Activated B cell treated with CpG ODN at 0.5 μM for 24 hours (primary cell): ENCODE measurements at places on chromosomes 5 and 9.

- DNase-seq, result no peak
Observed at GRCh38 chr9:126354887-126355770, 28.5 kb downstream of the MVB12B start.

- DNase-seq, result no peak
Observed at GRCh38 chr5:54171645-54172384, 138.6 kb downstream of the ARL15 start.

GRCh38 chr9:37311938-37312708, 110.4 kb upstream of the GRHPR start:
- no peak for DNase-seq

GRCh38 chr5:181197326-181197951, 7.6 kb downstream of the TRIM7 start:
- DNase-seq, result no peak

DNA sequence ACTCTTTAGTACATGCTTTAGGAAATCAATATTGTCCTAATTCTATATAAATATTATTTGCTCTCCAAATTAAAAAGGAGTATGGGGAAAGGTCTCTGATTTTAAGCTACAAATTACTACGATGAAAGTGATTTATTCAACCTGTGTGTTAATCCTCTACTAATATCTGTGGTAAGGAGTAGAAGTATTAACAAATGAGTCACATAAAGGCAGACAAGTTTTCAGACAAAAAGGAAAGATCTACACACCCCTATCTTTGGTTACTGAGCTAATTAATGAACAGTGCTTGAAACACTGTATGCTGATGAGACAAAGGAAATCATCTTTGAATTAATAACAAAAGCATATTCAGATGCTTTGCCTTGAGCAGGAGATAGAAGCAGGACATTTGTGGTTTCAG, 15.9 kb downstream of the LOX start:
- DNase-seq, result no peak

DNA sequence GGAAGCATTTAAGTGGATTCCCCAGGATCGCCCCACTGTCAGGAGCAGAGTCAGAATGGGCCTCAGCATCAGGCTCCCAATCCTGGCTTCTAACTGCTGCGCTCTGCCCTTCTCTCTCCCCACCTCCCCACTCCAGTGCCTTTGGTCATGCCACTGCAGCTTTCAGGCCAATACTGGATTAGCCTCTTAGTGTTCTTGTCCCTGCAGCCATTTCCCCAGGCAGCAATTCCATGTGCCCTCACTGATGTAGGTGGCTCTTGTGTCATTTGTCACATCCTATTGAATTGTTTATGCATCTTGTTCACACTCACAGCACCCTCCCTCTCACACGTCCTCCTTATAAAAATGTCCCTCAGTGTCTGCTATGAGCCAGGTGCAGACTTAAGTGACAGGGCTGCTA, 544.2 kb upstream of the DAP start:
- no peak for DNase-seq

DNA sequence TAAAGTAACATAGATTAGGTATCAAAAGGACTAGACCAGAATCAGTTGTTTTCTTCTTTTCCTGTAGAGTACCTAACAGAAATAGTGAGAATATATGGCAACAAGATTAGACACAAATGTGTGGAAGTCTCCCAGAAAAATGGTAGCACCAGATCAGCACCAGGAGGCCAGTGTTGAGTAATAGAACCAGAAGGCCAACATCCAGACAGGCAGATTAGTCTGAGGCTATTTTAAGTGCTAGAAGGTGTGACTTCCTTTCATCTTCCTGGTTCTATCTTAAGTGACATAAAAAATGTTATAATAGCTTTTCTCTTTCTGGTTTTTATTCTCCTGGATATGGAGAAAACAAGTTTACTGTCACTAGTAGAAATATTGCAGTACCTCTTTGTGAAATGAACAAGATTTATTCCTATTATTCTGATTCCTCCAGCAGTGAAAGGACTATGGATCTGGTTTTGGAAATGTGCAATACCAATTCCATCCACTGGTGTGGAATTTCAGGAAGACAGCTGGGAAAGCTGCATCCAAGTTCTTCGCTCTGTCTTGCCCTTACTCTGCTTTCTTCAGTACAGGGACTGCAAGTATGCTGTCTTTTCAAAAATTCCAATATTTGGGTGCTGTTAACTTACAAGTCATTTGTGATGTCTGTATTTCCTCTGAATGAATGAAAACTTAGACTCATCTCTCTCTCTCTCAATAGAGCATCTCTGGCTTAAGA, 39.1 kb downstream of the SHLD3 start:
- DNase-seq, result no peak

DNA sequence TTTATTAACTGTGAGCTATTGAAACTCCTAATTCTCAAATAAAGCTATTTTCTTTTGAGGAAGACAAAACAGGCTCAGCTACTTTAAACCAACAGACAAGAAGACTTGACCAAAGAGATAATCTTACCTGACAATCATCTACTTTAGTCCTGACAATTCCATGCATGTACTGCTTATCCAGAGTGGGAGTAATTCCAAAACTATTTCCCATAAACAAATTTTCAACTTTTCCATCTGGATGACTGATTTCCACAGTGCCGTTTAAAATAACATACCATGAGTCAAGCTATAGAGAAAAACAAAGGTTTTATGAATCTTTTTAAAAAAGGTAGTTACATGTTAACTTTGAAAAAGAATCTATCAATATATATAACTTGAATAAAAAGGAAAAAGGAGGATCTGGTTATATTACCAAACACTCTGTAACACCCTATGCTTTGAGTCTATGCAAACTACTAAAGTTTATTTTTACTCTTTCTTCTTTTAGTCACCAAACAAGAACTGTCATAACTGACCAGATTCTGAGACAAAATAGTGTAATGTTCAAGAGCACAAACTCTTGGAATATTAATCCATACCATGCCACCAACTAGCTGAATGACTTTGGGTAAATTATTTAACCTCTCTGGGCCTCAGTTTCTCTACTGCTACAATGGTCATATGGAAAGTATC, 129.7 kb downstream of the RAPGEF6 start:
- DNase-seq, result no peak

GRCh38 chr9:109072821-109073435, 46.8 kb downstream of the TMEM245 start:
- DNase-seq, result no peak

GRCh38 chr5:31107091-31107518, 86.4 kb upstream of the CDH6 start:
- no peak for DNase-seq

- DNase-seq, result no peak
Observed at GRCh38 chr5:170821257-170821800, 37.8 kb downstream of the GABRP start.

- no peak for DNase-seq
Observed at GRCh38 chr9:70352802-70353201, 61.7 kb downstream of the KLF9 start.

- DNase-seq, result peak; percentile 46
Observed at GRCh38 chr9:71604197-71605063, 163.9 kb downstream of the CEMIP2 start.
